Activated CD8-positive, alpha-beta memory T cell treated with anti-CD3 and anti-CD28 coated beads, Interleukin-2, amount 10 ng/mL, durations not matched to agents 7 days and 5 days (primary cell): ENCODE measurements at places on chromosomes 3 and 15. TPM values are rescaled to one million over a fixed set of nuclear protein-coding genes. Genes with fewer than 3 reads are reported as not detected.

CCDC66 gene
- 40.8 TPM for total RNA-seq

MYO5C gene
- total RNA-seq = 1.3 TPM

DNA sequence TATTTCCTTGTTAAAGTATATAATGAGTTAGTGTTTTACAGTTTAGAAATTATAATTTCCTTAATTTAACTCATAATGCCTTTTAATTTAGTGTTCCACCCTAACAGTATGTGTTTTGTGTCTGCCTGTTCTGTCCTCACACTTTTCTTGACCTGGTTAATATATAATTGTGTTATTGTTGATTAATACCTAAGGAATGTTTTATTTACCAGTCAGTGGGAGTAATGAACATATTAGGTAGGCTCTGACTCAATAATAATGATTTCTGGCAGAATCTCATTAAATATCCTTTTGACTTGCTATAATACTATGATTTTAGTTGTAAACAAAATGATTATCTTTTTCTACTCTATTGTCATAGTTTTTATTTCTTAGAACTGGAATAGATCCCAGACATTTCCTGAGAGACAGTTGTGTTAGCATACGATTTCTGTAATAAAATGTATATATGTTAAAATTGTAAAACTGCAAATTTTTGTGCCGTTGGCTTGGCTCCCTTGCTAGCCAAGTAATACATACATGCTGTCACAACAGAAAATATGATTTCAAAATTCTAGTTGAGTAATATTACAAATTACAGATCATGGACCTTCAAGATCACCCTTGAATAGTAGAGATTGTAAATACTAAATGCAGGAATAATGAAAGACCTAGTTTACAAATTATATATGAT is 51.9 kb downstream of the RASA2 start:
- H3K36me3 ChIP-seq = peaks cover 69% of the 10 kb centered on the region
- peaks cover 27% of the 10 kb centered on the region for H3K4me1 ChIP-seq
- H3K27ac ChIP-seq = no peak overlapping the region
- H3K27me3 ChIP-seq = no peaks in the 10 kb centered on the region
- DNase-seq = no peak

- no peak overlapping the region for H3K4me3 ChIP-seq
- DNase-seq = no peak
- H3K27ac ChIP-seq = no peak overlapping the region
- peaks cover 9% of the 10 kb centered on the region for H3K36me3 ChIP-seq
- H3K27me3 ChIP-seq = no peaks in the 10 kb centered on the region
Observed at GRCh38 chr15:41241221-41241964, 10.3 kb downstream of the CHP1 start.

DNA sequence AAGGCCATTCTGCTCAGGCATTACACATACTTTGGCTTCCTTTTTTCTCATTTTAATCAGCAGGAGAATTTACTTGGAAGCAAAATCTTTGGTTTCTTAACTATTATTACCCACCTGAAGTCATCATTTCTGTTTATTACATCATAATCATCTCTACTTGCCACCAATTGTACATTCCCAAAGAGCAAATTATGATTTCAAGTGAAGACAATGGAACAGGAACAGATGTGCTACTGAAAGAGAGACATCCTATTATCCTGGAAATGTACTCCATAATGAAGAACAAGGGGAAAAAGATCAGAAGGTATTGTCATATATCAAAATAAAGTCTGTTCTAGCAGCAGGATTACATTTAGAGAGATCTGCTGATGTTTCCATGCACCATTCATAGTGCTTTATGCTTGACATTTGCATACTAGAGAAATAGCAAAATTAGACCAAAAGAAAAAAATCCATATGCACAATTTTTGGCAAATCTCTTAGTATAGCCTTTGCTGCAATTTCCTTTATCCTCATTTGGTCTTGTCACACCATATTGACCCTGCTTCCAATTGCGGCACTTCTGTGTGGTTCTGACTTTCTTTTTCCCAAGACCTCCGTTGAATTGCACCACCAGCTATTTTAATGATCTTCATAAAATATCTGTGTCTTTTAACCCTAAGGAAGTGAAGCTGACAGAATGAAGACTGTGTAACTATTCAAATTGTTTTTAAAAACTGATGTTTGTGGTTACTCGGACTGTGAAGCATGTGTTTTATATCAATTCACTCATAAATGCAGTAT is 683.8 kb downstream of the ZNF385D start:
- no peak overlapping the region for H3K27ac ChIP-seq
- H3K27me3 ChIP-seq = no peaks in the 10 kb centered on the region
- no peak overlapping the region for H3K4me3 ChIP-seq
- DNase-seq = no peak
- no peaks in the 10 kb centered on the region for H3K36me3 ChIP-seq
- H3K4me1 ChIP-seq = no peaks in the 10 kb centered on the region

DNA sequence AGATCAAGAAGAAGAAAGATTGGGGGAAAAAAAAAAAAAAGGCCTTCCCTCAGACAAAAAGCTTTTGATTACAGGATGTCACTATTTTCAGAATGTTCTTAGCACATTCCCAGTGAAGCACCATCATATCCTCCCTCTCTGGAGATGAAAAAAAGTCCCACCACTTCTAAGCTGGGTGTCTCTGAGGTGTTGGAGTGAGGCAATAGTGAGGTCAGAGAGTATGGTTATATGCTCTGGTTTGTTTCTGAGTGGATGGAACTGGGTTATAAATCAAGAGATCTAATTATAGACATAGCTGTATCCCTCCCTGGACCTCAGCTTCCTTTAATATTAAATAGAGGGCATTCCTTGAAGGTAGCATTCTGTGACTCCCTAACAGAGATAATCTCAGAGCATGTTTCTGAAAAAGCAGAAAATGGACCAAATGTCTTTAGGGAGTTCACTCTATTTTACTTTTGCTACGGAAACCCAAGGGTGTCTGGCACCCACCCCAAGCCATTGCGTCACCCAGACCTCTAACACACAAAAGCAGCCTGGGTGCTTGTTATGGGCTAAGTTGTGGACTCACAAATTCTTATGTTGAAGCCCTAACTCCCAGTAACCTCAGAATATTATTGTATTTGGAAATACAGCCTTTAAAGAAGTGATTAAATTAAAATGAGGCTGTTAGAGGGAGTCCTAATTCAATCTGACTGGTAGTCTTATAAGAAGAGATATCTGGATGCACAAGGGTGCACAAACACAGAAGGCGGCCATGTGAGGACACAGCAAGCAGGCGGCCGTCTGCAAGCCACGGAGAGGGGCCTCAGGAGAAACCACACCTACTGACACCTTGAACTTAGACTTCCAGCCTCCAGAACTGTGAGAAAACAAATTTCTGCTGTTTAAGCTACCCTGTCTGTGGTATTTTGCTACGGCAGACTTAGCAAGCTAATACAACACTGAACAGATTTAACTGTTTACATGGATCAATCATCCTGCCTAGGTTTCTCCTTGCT is 81.5 kb downstream of the MB21D2 start:
- peaks cover 9% of the 10 kb centered on the region for H3K27me3 ChIP-seq
- no peak overlapping the region for H3K4me3 ChIP-seq
- H3K27ac ChIP-seq = no peak overlapping the region
- peaks cover 12% of the 10 kb centered on the region for H3K4me1 ChIP-seq
- H3K36me3 ChIP-seq = no peaks in the 10 kb centered on the region

- no peaks in the 10 kb centered on the region for H3K27me3 ChIP-seq
- DNase-seq = no peak
- no peak overlapping the region for H3K27ac ChIP-seq
- H3K36me3 ChIP-seq = peaks cover 4% of the 10 kb centered on the region
- no peak overlapping the region for H3K4me3 ChIP-seq
Observed at GRCh38 chr3:177282119-177282655, 84.9 kb upstream of the TBL1XR1 start.
